ENCODE measurements at places on chromosomes 12 and 14.

DNA sequence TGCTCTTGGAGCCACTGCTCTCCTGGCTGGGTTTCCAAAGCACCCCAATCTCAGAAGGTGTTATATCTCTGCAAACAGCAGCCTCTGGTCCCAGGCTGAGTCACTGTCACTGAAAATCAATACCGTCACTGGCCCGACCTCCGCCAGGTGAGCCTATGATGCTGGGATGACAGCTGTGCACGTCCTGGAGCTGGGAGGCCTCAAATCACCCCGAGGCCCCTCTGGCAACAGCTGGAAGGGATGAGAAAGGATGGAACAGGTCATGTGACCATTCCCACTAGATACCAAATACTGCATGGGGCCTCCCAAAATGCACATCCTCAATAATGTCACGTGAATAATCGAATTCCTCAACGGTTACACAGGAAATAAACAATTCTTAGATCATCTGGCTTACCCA, 190.8 kb downstream of the TTC7B start:
- no peak for DNase-seq

GRCh38 chr12:103198499-103198898, 241.0 kb downstream of the ASCL1 start:
- no peak for DNase-seq

DNA sequence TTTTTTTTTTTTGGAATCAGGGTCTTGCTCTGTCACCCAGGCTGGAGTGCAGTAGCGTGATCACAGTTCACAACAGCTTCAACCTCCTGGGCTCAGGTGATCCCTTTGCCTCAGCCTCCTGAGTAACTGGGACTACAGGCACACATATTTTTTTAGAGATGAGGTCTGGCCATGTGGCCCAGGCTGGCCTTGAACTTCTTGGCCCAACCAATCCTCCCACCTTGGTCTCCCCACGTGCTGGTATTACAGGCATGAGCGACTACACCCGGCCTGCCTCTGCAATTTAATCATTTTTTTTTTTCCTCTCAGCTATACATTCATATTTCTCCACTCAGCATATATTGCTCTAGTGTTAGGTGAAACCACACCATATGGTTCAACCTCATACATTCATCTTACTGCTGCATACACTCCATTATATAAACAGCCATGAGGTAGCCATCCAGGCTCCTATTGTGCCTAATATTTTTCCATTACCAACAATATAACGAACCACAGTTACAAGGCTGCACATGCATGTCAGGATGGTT, 7.1 kb downstream of the STX2 start:
- DNase-seq, result no peak

DNA sequence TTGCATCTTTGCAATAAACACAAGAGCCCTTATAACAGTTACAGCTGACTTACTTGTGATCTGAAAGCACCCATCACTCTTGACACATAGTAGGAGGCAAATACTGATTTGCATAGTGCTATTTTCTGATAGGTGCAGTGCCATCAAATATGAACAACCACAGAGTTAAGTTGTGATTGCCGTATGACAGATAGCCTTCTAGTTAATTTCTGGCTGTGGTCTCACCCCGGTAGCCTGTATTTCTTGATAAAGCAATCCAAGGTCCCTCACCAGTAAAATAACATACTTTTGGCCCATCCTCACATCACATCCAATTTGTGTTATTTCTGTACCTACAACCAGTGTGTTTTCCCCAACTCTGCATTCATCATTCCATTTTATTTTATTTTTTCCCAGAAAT, 23.3 kb upstream of the STYK1 start:
- no peak for DNase-seq

DNA sequence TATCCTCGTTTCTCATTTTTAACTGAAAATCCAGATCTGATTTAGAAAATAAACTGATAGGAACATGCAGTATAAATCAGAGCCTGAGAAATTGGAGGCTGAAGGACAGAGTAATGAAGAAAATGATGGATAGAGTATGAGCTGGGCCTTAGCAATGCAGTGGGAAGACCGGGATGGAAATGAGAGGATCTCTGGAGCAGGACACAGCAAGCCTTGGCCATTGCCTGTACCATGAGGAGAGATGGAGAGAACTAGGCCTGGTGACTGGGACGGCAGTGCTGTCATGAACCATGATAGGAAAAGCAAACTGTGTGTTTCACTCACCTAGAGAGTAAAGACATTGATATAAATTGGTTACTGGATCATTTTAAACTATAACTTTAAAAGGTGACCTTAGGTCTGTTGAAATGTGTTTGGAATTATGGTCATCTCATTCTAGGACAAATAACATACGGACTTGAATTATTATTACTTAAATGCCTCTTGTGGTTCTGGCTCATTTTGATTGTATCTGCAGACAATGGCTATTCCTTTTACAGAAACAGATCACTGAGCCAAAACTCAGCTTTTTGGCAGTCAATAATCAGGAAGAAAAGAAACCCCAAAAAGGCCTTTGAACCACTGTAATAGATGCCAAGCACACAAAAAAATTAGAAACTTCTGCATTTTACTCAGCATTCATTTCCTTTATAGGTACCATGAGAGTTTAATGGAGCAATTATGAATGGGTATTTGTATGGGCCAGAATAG, 251.9 kb upstream of the PRKD1 start:
- no peak for DNase-seq

DNA sequence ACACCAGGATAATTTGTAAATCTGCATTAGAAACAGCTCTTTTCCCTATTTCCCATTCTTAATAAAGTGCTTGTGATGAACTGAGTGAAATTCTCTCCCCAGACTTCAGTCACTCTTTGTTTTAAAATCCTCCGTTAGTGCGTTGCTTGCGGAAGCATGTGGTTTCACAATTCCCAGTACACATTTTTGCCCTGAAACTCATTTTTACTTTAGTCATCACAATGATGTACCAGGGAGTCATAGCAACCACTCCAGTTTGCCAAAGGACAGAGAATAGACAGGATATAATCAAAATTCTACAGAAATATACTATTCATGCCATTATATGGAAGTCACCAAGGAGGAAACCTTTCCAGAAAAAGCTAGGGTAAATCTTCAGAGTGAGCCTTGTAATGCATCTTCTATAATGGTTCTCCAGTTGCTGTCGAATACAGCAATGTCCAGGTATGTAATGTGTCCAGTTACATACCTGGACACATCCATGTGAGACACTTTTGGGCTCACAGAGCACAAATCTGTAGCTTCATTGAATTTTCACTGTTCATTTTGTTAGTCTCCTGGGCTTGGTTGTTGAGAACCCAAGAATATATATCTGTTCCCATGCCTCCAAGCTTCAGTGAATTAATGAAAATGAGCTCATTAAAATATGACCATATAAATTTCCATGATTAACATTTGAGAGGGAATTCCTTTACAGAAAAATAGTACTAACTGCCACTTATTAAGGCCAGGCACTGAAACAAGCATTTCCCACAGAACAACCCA, 57.8 kb downstream of the GPR135 start:
- DNase-seq, result no peak

DNA sequence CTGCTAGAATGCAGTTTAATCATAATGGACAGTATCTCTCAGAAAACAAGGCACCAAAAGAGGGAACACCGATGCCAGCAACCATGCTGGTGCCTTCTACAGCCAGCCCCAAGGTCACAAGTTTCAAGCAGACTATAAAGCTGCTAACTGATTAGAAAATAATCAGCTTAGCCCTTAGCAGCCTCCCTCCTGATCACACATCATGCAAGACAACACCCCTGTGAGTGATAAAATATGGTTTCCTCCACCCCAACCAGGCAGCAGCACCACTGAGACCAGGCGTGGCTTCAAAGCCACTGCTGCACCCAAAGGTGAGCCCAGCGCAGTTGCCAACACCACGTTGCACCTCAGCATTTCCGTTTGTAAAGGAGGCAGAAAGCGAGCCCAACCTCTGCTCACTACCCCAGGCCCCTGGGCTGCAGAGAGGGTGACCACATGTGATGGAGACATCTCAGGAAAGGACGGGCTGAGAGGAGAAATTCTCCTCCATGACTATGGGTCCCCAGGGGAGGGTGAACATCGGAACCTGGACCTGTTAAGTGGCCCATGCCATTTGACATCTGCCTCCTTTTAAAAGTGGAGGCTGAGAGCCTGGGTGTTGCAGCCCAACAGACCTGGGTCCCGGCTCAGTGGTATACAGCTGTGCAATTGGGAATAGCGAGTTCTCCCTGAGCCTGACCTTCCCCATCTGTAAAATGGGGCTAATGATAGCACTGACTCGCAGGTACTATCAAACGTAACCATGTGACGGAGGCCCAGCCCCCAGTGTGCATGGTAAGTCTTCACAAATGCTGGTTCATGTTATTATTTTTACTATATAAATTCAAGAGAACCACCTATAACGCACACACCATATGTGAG, 11.5 kb downstream of the ZFP36L1 start:
- no peak for DNase-seq

GRCh38 chr12:87020071-87020470, 763.9 kb upstream of the MGAT4C start:
- no peak for DNase-seq

GRCh38 chr12:103742349-103742932, 98.6 kb downstream of the NT5DC3 start:
- no peak for DNase-seq

- DNase-seq, result peak; percentile 47
These were observed 479 bp downstream of the KDM5A start for GRCh38 chr12:388541-389141.

DNA sequence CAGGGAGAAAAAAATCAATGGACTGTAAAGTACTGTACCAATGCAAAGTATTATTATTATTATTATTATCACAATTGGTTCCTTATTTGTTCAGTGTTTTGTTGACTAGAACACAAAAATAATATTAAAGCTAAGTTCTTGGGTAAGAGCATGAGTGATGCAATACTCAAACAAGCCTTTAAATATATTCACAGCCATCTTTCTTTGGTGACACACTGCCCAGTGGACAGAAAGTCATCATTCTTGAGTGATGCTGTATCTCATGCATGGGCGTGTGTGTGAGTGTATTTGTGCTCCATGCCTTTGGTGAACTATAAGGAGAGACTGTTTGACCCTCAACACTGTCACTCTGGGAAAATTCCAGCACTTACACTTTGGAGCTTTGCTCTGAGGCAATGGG, 93.6 kb downstream of the KCNK10 start:
- DNase-seq, result no peak

GRCh38 chr14:37246427-37246829, 48.7 kb downstream of the MIPOL1 start:
- DNase-seq, result peak; percentile 32

DNA sequence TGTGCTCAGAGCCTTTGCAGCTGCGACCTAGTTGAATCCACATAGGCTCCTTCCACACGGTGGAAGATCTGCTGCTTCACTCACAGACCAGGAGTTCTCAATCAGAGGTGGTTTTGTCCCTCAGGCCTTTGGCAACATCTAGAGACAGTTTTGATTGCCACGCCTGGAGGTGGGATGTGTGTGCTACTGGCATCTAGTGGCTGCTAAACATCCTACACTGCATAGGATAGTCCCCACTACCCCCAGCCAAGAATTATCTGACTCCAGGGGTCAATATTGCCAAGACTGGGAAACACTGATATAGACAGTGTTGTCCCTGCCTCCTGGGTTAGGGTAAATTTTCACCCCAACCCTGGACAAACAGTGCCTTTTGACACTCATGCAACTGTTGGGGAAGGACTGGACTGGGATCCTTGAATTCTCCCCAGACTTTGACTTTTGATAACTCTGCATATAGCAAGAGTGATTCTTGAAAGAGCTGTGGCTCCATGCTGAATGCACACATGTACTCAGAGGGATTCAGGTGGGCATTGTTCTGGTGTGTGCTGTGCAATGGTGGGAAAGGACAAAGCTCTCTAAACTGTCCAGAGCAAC, 39.8 kb downstream of the BAZ2A start:
- DNase-seq, result peak; percentile 62

GRCh38 chr12:49895773-49896172, 7.9 kb downstream of the FAIM2 start:
- no peak for DNase-seq

DNA sequence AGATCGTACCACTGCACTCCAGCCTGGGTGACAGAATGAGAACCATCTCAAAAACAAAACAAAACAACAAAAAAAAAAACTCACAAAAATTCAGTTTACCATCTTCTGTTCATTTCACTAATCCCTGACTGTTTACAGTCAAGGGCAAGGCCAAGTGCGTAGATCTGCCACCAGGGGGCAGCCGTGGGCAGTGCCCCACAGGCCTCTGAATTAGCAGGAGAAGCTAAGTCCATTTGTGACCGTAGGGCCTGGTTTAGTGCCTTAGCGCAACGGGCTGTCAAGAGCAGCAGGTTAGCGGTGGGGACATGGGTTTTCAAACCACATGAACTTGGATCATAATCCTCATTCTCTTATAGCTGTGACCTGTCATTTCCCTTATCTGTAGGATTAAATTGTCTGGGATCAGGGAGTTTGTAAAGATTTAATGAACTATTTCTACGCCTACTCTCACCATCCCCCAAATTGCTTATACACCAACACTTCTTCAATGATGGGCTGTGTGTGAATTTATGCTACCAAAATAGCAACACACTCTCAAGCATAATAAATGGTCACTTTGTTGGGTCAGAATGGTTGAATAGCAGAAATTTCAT, 49.0 kb downstream of the KCTD10 start:
- peak; percentile 83 for DNase-seq

DNA sequence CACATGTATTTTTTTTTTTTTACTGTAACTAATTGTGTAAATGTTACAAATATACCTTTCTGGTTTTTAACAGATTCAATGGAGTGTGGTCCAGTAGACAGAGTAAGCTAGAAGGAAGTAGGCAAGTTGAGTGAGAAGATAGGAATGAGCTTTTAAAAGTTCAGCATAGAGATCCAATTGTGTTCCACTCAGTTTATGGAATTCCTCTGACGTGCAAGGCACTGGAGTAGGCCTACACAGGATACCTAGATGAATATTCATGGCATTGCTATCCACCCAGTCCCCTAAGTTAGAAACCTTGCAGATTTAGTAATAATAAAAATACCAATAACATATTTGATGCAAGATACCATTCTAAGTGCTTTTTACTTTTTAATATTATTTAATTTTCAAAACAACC, 225.6 kb upstream of the ARID2 start:
- DNase-seq, result no peak

DNA sequence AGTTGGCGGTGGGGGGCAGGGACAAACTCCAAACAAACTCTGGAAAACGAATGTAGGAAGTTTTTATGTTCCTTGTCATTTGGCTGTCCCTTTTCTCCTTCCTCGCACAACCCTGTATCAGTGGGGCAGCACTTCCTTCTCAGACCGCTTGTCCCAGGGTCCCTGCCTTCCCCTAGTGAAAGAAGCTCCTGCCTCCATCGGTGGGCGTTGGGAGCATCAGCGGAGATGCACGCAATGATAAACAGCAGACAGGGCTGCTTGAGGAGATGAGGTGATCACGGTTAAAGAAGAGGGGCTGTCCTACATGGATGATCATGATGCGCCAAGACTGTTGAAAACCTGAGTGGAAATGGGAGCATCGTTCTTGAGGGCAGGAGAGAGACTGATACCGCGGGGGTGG, 620 bp downstream of the C1S start:
- no peak for DNase-seq

Data from RPMI8226 (cell line).